ENCODE measurements at places on chromosomes 2 and 18.

DNA sequence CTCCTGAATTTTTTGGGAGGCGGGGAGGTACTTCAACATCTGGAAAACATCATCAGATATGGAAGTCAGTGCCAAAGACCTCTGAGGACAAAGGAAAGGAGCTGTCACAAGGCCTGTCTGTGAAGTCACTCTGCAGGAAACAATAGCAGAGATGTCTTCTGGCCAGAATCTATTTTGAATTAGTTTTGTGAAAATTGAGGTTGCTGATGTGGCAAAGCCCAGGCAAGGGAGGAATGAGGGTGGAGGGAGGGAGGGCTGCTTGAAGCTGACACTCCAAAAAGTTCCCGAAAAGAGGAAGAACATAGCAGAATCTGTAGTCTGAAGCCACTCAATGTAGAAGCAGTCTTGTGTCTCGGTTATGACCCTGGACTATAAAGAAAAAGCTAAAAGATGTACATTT, 151.1 kb upstream of the LHCGR start:
- no peak for DNase-seq

- DNase-seq: no peak
These were observed 229.1 kb upstream of the RBBP8 start for GRCh38 chr18:22703883-22704585.

- no peak for DNase-seq
These were observed 4.2 kb downstream of the TEX51 start for GRCh38 chr2:126902859-126903258.

GRCh38 chr2:77054938-77055337, 467.2 kb downstream of the LRRTM4 start:
- DNase-seq: no peak

DNA sequence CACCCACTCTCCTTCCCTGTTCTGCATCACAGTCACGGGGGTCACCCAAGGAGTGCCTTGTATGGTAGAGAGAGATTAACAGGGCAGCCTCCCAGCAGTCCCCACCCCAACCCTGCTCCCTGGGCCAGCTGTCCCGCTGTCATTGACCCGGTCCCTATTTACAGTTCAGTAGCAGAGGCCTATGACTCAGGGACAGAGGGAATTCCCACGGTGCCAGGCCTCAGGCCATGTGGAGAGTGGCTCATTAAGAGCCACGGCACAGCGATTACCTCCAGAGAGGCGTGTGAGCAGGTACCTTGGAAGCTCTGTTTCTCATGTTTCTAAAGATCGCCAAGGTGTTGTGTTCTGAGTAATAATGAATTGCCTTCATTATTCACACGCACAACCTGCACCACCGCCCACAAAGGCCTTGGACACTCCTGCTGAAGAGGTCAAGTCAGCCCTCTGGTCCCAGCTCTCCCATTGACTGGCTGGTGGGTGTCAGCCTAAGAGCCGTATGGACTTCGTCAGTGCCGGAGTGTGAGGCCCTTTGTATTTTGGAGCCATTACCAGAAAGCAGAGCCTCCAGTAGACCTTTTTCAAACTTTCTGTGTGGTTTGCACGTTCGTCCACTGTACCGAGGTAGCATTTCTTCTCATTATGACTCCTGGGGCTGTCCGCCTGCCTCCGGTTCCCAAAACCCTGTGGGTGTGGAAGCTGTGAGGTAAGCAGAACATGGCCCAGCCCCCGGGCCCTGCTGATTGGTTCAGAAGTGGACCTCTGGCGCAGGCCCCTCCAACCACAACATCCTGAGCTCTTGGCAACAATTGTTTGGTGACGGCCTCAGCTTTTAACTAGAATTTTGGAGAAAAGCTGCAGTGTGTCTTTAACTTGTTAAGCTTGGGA, 47.0 kb downstream of the SERTAD2 start:
- peak; percentile 73 for DNase-seq

DNA sequence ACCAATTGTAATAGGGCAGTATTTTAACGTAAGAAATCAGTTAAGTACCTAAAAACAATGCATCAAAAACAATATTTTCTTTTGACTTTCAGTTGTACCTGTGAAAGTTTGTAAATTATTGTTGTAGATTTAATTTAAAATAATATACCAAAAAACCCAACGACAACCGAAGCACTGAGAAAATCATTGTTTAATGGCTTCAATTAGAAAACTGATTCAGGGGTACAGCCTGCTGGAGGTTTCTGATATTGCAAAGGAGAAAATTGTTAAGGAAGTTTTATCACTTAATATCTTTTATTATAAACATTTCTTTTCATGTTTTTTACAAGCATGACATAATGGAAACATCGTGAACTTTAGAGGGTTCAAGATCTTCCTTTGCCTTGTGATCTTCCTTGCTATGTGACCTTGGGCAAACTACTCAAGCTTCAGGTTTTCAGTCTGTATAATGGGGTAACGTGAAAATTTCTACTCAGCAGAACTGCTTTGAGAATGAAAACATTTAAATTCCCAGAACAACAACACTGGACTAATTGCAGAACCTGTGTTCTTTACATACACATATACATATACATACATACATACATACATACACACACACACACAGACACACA, 76.3 kb upstream of the GLS start:
- no peak for DNase-seq

- no peak for DNase-seq
These were observed 1.1 kb downstream of the TMX3 start for GRCh38 chr18:68713796-68714195.

GRCh38 chr2:239296020-239296932, 104.5 kb downstream of the HDAC4 start:
- no peak for DNase-seq

DNA sequence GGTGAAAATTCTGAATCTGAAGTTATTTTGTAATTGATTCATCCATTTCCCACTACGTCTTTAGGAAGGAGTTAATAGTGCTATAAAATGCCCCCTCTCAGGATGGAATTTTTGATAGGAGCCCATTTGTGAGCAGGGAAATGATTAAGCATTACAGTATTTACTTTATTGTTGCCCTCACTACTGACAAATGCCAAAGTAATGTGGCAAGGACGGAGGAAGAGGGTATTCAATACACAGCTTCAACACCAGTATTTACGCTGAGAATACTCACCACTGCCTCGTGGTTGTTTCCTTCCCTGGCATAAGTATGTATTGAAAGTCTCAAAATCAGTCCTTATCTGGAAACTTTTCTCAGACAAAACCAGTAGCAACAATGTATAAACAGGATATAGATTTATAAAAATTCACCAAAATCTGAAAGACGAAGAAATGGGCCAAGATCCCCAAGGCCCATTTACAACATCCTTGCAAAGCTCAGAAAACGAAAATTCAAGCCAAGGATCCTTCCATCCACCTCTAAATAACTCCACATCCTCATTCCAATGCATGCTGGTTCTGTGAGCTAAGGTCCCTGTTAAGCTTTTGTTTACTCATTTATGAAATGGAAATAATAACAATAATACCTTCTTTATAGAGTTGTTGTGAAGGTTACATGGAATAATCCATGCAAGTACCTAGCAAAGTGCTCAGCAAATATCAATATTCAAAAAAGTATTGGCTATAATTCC, 29.3 kb downstream of the FEZ2 start:
- DNase-seq: no peak

DNA sequence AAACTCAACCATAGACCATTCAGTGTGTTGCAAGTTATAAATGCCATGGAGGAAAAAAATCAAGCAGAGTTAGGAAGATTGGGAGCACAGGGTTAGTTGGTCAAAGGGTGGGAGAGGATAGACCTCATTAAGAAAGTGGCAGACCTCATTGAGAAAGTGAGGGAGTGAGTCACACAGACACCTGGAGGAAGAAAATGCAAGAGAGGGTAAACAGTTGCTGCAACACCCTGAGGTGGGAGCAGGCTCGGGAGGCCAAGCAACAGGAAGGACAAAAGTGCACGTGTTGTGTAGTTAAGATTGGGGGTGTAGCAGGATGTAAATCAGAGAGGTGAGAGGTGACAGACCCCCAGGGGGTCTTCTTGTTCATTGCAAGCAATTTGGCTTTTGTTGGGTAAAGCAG, 6.4 kb downstream of the IL1RL1 start:
- DNase-seq: no peak

DNA sequence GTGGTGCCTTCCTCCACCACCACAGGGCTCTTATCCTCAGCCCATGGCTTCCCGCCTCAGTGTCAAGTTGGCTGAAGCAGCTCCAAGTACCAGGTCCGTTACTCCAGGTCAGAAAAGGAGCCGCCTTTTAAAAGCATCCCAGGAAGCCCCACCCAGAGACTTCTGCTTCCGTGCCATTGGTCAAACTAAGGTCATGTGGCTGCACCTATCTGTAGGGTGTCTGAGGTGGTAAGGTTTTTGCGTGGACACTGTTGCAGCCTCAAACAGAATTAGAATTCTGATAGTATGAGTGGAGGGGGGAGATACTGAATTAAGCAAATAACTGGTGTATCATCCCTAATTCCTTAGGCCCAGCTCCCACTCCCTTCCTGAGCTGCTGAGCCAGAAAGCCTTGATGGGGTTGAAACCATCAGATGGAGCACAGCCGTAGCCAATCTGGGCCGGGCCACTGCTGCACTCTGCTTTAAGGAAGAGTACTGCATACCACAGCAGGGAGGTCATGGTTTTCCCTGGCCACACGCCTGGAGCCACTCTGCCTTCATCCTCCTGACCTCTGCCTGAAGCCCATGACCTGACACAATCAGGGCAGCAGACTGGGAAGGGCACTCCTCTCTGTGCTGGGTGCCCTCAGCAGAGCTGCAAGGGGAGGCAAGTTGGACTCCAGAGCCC, 8.4 kb downstream of the TMEM247 start:
- DNase-seq: no peak

- peak; percentile 23 for DNase-seq
These were observed 93.3 kb upstream of the EML6 start for GRCh38 chr2:54629914-54630857.

- no peak for DNase-seq
These were observed at the start of gene LRATD1 for GRCh38 chr2:14632133-14632936. Gene LRATD1 (plus strand): TSS chr2:14632717. CDS start chr2:14633980, 1,263 bp downstream.

GRCh38 chr2:126222278-126222677, 433.7 kb upstream of the GYPC start:
- no peak for DNase-seq

GRCh38 chr2:126359494-126359893, 296.5 kb upstream of the GYPC start:
- no peak for DNase-seq

GRCh38 chr2:45606796-45607195, 4.3 kb downstream of the SRBD1 start:
- no peak for DNase-seq

DNA sequence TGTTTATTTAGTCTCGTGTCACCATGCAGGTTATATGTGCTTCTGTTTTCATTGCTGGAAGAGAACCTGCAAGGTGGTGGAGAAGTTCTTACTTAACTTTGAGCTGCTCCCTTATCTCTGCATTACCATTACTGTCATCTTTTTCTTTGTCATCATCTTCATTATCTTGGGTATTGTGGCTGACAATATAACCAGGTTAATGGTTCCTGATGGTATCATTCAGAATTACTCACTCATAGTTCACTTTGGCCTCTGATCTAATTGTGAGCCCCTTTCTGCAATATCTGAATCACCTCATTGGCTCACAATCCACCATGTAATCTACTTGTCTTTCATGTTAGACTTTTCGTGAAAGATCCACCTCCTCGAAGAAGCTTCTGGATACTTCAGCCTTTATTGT, 5.0 kb downstream of the CD28 start:
- no peak for DNase-seq

GRCh38 chr2:176419591-176420071, 150.4 kb downstream of the MTX2 start:
- no peak for DNase-seq

GRCh38 chr2:195734395-195734794, 77.4 kb downstream of the SLC39A10 start:
- no peak for DNase-seq

DNA sequence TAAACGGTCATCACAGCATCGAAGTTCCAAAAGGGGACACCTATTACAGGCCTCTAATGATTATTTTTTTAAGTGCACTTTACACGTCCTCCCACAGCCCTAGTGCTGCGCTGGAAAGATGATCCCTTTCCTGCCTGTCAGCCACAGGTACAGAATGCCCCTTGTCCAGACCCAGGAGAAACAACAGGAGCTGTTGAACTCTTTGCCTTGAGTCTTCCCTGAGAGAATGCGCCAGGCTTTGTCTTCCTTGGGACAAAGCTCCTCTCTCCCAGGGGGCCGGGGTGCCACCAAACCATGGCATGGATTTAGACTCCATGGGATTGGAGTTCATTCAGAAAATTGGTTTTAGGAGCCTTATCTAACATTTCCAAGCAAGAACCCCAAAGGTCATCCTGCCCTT, 319.0 kb upstream of the SOX11 start:
- no peak for DNase-seq

DNA sequence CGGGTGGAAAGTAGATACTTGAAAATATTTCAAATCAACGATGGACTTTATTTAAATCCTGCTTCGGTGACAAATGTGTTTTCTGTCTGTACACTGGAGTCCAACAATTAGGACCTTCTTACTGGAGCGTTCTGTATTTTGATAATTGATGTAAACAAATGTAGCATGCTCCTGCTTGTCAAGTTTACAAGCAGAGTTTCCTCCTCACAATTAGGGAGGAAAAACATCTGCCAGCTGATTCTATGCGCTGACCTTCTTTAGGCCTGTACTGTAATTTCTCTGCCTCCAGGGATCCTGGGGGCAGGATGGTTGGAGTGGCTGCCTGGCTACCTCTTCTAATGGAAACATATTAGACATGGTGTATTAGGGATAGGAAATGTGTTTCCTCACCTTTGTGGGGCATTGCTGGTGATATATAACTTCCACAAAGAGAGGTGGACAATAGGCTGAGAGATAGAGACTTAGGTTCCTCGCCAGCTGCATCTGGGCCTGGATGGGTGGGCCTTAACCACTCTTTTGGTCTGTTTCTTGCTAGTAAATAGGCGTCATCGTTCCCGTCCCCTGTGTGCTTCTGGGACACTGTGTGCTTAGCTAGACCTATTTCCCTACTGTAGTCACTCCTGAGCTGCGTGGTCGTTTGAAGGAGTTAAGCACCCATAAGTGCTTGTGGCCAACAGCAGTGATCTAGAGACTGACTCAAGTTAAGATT, 19.3 kb downstream of the GATA6 start:
- DNase-seq: no peak

GRCh38 chr2:46193356-46193755, 103.9 kb upstream of the EPAS1 start:
- no peak for DNase-seq

GRCh38 chr2:104539649-104540048, 314.3 kb upstream of the POU3F3 start:
- no peak for DNase-seq

DNA sequence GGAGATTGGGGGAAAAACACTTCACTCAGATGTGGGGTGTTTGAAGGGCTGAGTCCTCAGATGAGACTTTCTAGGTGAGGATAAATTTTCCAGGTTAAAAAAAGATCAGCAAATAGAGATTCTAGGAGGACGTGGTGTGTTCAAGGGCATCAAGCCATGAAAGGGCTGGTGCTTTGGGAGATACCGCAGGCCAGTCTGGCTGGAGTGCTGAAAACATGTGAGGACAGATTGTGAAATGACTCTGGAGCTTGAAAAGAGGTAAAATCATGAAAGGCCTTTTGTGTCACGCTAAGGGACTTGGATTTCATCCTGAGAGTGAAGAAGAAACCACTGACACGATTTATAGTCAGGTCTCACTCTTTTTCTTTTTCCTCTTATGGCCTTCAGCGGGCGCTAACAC, 320.5 kb downstream of the DPP10 start:
- DNase-seq: no peak

- DNase-seq: no peak
These were observed 12.0 kb downstream of the ALPG start for GRCh38 chr2:232418466-232419244.

- no peak for DNase-seq
These were observed 53.7 kb downstream of the SGPP2 start for GRCh38 chr2:222477962-222478608.

- DNase-seq: no peak
These were observed 108.2 kb downstream of the TDRD15 start for GRCh38 chr2:21231985-21232384.

Measured in stimulated activated CD4-positive, alpha-beta T cell treated with anti-CD3 and anti-CD28 coated beads, Interleukin-4, amount 100 ng/mL, for 48 hours (primary cell).